ENCODE measurements at places on chromosomes 3 and 15.

- no peak for DNase-seq
These were observed 44.1 kb upstream of the TP63 start for GRCh38 chr3:189586941-189587663.

DNA sequence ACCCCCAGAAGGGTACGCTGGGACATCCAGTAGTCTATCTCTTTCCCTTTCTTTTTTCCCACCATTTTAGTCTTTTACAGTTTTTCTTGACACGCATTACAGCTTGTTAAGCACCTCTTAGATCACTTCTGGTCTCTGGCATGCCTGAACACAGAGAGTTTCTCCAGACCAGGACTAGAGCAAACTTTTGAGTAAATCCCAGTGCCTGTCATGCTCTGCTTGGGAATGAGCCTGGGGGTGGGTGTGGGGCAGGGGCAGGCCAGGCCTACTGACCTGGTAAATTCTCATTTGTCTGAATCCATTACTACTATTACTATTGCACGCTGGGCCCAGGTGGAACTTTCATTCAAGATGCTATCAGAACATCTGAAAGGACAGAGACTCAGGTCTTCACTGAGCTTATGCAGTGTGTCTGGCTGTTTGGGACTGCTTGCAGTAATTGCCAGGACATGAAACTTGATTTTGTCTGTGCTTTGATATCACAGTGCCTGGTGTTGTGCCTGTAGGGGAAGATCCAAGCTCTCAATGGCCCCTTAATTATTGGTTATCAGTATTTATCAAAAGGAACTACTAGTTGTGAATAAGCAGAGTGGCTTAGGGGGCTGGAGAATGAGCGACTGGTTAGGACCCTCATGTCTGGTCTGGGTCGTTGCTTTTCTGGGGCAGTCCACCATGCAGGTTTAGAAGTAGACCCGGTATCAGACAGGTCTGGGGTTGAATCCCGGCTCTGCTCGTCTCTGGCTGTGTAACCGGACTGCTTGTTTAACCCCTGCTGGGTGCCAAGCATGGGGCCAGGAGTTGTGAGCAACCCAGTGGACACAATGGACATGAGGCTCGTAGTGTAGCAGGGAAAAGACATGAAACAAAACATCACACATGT, 196.1 kb upstream of the TLE3 start:
- DNase-seq = no peak

DNA sequence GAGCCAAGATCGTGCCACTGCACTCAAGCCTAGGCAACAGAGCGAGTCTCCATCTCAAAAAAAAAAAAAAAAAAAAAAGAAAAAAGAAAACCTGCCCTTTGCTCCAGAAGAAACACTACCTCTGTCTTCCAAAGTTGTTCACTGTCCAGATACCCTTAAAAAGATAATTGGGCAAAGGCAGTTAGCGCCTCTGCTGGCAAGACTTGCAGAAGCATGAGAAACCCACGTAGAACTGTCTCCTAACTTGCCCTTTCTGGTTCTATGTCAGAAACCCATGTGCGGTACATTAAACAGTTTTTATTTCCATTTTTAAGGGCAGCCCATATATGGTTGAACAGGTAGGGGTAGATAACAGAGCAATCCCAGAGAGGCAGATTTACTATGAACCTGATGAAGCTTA, 1026.4 kb downstream of the ROBO2 start:
- no peak for DNase-seq

GRCh38 chr3:145963111-145963510, 197.9 kb downstream of the PLOD2 start:
- DNase-seq = no peak

DNA sequence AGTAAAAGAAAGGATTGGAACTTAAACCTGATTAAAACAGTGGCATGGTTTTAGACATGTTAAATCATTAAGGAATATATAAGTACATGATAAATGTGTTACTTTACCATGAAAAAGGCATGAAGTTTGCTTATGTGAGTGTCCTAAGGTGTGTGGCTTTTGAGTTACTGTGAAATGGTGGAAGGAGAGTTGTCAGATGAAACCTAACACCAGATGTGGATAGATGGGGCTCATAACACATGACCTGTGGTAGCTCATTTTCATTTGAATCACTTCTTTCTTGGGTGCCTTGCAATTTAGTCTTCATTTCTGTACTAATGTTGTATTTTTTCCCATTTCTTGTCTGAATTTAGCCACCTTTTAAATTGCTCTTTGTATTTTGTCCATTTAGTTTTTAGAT, 13.0 kb downstream of the MEF2A start:
- no peak for DNase-seq

DNA sequence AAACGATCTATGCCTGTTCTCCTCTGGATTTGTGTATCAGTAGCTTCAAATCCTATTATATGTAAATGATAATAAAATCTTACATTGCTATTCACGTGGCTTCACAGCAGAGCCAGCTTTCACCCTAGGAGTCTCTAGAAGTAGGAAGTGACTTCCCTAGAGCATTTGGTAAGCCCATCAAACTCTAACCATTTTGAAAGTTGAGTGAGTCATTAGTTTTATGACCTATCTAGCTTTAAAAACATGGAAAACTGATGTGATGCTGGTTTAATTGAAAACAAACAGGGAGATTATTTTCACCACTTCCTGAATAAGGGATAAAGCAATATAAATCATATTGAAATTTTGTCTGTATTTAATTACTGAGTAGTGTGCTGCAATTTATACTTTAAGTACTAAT, 275.2 kb downstream of the EPHA6 start:
- no peak for DNase-seq

DNA sequence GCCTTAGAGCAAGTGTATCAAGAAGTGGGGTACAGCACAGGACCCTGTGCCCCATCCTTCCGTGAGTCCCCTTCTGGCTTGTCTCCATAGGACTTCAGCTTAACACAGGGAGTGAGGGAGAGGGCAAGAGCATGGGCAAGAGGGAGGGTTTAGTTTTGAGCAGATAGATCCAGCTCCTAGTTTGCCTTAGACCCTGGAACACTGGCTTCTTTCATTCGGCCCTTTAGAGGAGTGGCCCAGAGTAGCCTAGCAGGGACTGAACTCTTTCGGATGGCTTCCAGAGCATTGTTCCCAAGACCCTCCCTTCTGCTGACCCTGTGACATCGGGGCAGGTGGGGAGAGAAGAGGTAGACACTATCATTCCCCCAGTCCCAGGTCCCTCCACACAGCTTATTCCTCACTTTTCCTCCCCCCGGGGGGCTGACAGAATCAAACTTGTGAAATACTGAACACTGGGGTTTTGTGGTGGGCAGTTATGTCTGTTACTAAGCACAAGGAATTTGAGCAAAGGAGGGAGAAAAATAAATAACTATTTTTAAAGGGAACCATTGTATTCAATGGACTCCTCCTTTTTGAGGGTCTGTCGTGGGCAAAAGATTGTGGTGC, 289.6 kb upstream of the C2CD4B start:
- DNase-seq = no peak

DNA sequence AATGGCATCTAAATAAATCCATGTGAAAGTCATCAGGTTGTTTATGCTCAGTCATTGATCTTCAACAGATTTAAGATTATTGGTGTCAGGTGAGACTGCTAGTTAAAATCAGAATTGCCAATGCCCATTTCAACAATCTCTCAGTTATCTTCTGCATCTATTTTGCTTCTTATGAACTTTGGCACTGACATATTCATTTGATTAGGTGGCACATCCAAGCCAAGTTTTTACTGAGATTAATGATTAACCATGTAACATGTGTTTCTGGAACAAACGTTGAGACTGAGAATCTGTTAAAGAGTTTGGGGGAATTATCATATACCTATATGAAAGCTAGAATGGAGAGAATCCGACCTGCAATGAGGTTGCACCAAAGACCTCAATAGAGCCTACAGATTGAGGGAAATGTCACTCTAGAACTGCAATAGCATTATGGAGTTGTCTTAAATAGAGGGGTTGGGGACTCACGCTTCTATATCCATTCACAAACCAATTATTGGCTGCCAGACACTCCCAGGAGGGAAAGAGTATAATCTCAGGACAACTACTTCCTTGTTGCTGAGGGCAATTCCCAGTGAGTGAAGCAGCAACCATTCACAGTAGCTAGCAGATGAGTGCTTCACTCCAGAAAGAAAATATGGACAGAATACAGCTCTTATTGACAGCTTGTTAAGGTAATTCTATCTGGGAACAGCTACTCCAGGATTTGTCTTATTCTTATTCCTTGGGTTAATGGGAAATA, 891.3 kb downstream of the SQOR start:
- no peak for DNase-seq

- DNase-seq = no peak
These were observed 195.3 kb downstream of the ITPR1 start for GRCh38 chr3:4688411-4688810.

- no peak for DNase-seq
These were observed 343.2 kb upstream of the ADAMTS9 start for GRCh38 chr3:65030847-65031463.

DNA sequence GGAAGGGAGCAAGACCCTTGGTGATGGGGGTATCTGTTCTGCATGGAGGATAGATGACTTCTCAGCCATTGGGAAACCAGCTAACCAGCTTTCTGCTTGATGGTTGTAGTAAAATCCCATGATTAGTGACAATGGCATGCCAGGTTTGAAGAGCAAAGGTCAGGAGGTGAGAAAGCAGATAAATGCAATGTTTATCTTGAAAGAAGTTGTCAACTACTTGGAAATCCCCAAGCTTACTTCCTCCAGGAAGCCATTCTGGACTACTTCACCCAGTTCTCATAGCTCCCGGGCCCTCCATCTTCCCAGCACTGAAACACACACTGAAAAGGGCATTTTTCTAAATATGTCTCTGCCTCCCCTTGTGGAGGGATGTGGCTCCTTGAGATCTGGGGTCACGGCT, 51.3 kb downstream of the SMAD3 start:
- no peak for DNase-seq

DNA sequence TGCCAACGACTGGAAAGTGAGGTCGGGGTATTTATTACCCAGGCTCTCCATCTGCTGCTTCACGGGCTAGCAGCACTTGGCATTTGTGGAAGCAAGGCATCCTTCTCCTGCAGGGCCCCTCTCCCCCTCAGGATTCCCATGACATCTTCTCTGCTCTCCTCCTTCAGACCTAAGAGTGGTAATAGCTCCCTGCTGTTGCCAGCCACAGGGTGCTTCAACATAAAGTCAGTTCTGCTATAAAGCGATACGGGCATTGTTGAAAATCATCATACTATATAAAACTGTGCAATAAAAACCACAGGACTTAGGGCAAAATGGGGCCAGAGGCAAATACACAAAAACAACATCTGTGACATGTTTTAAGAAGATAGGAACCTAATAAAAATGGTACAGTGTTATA, 391.8 kb upstream of the ADAMTS9 start:
- DNase-seq = no peak

GRCh38 chr3:144128108-144128892, 156.7 kb downstream of the DIPK2A start:
- DNase-seq = peak; percentile 51

GRCh38 chr3:137264071-137264820, 306.5 kb downstream of the IL20RB start:
- DNase-seq = peak; percentile 77

DNA sequence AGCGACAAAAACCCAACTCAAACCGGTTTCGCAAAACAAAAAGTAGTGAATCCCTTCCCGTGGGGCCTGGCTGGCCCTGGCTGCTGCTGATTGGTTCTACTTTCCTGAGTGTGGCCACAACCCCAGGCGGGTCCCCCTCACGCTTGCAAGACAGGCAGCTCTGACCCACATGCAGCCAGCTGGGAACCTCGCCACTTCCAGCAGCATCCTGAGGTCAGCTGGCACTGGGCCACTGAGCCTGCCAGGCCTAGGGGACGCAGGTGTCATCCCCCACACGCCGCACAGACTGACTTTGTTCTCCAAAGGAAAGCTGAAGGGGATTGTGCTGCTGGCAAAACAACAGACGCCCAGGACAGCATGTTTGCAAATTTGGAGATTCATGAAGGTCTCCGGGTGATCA, 111.1 kb downstream of the TPRA1 start:
- DNase-seq = peak; percentile 63

DNA sequence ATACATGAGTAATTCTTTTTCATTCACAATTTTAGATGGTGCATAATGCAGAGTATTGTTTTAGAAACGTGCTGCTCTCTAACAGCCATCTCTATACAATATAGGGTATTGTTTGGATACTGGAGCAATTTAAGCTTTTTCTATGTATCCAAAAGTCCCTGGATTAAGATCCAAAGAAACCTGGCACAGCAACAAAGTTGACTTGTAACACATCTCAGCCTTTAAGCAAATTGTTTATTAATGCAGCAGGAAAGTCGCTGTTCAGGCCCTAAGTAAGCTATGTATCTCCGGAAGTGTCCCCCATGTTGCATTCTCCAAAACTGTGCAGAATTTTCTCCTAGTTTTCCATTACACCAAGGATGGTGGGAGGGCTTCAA, 7.3 kb downstream of the VGLL4 start:
- no peak for DNase-seq

- no peak for DNase-seq
These were observed 1.4 kb downstream of the CSK start for GRCh38 chr15:74783072-74783807.

DNA sequence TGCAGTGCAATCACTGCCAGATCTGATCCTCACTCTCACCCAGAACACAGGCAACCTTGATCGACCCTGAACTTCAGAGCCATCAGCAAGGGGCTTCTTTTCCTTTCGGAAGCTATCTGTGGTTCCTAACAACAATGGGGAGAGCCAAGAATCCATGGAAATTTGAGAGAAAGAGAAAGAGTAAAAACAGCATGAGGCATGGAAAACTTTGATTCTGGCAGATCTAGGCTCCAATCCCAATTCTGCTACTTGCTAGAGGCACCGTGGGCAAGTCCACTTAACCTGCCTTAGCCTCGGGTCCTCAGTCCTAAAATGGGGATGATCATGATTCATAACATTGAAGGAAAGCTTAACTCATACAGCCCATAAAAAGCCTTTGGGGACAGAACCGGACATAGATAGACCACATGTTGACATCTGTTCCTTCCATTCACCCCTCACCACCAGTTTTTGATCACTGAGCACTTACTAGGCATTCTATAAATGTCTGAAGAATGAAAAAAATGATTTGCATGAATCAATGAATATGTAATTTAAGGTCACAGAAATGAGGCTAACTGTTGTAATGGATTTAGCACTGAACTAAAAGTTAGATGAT, 605.7 kb upstream of the CFAP20DC start:
- DNase-seq = no peak

DNA sequence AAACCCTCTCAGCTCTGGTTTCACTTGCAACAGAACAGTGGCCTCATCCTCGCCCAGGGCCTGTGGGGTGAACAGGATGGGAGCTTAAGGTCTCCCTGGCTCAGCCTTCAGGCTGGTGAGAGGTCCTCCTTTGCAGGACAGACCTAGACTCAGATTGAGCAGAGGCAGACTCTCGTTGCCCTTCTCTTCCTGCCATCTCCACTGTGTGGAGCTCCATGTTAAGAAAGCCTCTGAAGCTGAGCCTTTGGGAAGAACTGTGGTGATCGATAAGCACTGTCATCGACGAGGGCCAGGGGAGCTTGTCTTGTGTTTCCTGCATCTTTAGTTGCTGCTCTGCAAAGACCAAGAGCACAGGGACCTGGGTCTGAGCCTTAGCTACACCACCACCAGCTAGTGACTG, 37.8 kb upstream of the GRIP2 start:
- DNase-seq = no peak

GRCh38 chr15:81160312-81161159, 26.5 kb downstream of the CFAP161 start:
- peak; percentile 89 for DNase-seq

GRCh38 chr3:195116407-195117185, 154.4 kb downstream of the XXYLT1 start:
- DNase-seq = no peak

Data from eye (tissue), 1 donor.